ENCODE measurements at places on chromosomes 5 and 9. TPM values are rescaled to one million over a fixed set of nuclear protein-coding genes. Genes with fewer than 3 reads are reported as not detected.
A peak's percentile ranks its signal among the peaks of the same experiment; 100 is the strongest.

- DNase-seq = no peak
Observed at GRCh38 chr9:109471475-109472393, 26.4 kb downstream of the PTPN3 start.

- DNase-seq = no peak
Observed at GRCh38 chr9:84502066-84502465, 161.5 kb upstream of the SLC28A3 start.

EFCAB9 gene
- total RNA-seq = not detected

DNA sequence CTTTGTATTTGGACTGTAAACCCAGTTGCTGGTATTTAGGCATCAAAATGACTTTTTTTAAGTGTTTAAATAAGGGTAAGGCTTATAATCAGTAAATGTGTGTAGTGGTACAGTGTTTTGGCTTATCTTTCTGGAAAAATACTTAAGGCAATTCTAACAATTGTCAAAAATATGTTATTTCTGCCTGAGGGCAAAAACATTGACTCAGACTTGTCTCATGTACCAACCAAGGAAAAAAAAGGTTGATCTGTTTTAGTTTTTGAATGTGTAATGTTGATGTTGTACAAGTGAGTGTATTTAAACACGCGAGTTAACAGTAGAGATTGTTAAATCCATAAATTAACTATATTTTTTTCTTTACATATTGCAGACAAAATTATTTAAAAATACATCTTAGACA lies 277.8 kb upstream of the TYRP1 start:
- DNase-seq = no peak

DNA sequence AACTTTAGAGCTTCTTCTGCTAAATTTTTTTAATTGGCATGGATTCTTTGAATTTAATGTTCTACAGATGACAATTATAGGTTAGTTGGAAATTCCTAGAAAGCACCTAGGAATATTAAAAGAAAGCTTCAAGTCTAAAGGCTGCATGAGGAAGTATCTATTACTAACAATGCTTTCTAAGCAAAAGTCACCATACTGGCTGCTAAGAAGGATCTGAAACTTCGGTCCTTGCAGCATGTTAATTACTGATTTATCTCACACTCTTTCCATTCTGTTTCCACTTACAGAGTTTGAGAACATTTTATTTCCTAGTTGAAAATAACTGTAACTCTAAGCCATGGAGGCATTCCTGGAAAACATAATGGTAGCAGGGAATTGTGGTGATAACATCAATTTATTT lies 8.4 kb downstream of the SEMA6A start:
- no peak for DNase-seq

PCDHB5 gene
- not detected for total RNA-seq

PTAR1 gene
- 48.2 TPM for total RNA-seq

DNA sequence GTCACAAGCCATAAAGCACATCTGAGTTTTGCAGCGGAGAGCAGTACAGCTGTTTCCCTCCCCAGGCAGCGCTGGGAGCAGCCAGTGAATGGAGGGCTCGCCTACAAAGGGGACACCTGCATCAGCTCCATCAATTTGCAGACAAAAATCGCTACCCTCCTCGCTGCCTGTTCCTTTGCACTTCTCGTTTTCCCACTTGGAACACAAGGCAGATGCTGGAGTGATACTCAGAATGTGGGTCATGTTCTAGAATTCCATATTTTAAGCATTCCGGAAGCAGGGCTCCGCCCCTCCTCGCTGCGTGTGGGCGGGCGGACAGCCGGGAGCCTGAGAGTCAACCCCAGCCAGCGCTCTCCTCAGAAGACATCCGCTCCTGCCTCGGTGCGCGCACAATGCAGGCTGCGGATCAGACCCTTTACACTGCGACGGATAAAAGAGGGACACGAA lies 92.1 kb downstream of the LMNB1 start:
- no peak for DNase-seq

- DNase-seq = no peak
Observed at GRCh38 chr9:105391288-105391687, 56.5 kb upstream of the FSD1L start.

DNA sequence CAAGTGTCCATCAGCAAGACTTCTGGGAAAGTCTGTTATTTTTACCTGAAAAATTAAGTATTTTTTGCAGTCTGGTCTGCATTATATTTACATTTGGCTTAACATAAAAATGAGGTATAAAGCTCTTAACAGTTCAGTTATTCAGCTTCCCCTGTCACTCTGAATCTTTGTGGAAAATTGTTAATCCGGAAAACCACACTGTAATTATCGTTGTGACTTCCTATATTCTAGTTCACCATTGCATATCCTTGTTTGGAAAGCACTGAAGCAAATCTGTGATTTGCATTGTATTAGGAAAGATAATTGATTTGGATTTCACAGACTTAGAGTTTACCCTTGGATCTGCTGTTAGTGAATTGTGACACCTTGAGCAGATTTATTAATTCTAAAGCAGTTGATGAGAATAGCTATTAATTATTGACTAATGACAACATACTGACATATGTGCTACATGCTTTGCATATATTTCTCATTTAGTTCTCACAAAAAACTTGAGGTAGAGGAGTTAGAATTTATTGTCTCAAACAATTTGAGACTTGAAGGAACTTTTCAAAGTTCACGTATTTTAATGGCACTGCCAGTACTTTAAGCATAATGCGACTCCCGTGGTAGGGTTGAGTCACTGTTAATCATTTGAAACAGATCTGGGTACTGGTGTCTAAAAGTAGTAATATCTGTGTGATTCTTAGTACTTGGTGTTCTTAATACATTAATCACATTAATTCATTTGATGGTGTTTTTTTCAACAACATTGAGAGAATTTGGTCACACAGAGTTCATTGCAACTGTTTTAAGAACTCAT lies 71.8 kb upstream of the LRRC70 start:
- DNase-seq = peak; percentile 16

GRCh38 chr5:139482050-139482889 lies at the start of gene STING1:
STING1 (minus strand) TSS chr5:139482758; CDS start chr5:139481704, 1,054 bp downstream.
- no peak for DNase-seq

SH2D3C gene
- 45.7 TPM for total RNA-seq

PRDM9 gene
- not detected for total RNA-seq

DNA sequence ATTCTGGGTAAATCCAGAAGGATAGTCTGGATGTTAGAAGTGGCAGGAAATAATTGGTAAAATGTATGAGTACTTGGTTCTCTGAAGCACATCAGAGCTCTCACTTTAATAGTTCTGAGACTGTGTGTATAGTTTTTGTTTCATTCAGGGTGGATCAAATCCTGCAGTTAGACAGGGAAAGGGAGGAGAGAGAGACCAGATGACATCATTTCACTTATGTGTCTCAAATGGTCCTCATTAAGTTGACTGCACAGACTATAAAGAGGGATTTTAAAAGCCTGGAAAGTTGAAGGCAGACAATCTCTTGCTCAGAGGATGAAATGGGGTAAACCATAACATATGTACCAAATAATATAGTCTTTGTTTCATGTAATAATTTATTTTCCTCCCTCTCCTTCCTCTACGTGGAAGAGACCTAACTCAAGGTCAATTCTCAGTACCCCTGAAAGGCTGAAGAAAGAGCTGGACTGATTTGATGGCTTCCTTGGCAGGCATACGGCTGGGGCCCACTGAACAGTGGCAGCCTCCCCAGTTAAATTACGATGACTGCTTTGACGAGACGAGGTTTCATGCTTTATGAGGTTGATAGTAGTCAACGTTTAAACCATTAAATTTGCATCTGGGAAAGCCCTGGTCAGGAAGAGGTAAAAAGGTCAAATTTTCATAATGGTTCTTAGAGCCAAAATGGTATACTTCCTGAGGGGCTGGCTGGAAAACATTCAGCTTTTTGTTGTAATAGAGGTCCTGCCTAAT lies 395.1 kb upstream of the RPS23 start:
- DNase-seq = no peak

DNA sequence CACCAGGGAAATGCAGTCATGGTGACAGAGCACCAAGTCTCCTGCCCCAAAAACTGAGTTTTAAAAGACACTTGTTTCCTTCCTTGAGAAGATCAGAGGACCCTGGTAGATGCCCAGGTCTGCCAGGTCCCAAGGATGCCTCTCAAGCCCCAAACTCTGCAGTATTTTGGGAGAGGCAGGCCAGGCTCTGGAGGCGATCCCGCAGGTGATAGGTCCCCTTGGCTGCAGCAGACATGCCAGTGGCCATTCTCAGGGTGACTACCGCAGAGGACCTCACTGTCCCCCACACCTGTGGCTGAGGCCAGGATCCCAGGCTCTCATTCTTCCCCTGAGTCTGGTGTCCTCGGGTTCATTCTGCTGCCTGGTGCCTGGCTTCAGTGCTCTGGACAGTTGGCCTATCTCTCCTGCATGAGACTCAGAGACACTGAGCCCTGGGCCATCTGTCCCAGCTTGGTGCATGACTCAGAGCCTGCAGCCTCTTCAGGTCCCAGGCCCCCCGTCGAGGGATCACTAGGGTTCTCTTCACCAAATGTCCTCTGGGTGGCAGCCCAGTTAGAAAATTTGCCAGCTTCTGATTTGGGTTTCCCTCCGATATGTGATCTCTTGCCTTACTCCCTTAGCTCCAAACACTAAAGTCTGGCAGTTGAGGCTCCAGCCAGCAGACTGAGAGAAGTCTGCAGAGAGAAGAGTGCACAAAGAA lies 59.7 kb upstream of the GARNL3 start:
- peak; percentile 35 for DNase-seq

- no peak for DNase-seq
Observed at GRCh38 chr9:82036086-82036485, 47.5 kb downstream of the SPATA31D1 start.

GRCh38 chr5:153780876-153781705 lies 257.6 kb downstream of the FAM114A2 start:
- no peak for DNase-seq

DNA sequence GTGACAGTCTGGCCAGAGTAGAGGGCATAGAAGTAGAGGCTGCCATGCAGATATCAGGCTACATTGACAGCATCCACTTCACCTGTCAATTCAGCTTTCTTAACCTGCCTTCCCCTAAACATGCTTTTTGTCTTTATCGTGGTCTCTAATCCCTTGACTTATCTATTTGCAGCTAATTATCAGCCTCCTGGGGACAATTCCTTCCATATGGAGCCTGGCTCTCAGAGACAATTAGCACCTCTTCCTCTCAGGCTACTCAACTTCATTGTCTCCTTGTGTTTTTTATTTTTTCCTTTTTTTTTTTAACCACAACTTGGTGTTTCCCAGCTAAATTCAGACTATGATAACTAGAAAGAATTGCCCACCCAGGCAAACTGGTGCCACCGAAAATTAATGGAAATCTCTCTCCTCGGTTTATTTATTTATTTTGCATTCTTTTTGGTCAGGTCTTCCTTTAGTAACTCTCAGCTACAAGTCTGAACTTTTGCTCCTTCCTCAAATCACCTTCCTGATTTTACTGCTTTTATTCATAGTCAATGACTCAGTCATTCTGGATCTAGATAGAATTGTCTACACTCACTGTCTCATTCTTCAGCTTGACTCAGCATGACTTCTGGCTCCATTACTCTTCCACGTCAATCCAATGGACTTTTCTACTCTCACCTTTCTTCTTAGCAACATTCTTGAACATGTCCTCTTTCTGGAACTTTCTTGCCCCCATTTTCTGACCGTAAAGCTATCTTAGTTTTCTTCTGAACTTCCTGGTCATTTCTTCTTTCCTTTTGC lies 63.0 kb upstream of the BASP1 start:
- no peak for DNase-seq

GRCh38 chr9:133731876-133732638 lies 6.1 kb downstream of the SARDH start:
- peak; percentile 53 for DNase-seq

DNA sequence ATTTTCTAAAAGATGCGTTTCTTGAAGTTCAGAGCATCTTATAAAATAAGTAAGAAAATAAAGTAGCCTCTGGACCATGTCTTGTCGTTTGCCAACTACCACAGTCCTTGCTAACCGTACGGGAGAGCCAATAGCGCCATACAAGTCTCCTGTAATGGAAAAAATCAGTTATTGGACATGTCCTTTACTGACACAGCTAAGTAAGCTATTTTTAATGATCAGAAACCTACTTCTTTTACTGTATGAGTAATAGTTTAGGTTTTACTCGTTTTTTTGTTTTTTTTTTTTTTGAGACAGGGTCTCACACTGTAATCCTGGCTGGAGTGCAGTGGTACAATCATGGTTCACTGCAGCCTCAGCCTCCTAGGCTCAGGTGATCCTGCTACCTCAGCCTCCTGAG lies 37.7 kb upstream of the RAPGEF6 start:
- DNase-seq = no peak

DNA sequence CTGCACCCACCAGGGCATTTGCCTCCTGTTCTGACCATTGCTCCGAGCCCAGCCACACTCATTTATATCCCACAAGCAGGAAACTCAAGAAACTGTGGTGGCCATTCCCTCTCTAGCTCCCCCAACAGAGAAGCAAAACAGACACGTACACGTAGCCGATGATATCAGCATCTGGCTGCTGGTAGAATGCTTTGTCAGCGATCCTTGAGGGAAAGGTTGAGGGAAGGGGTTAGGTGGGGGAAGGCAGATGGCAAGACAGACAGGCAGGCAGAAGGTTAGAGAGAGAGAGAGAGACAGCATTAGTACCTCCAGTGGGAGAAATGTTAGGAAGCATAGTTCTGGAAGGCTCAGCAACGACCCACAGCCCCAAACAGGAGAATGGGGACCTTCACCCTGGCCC lies 7.8 kb downstream of the HIGD2A start:
- no peak for DNase-seq

GRCh38 chr5:39437467-39437866 lies 12.7 kb upstream of the DAB2 start:
- no peak for DNase-seq

- DNase-seq = no peak
Observed at GRCh38 chr5:146296245-146296644, 42.4 kb upstream of the POU4F3 start.

- no peak for DNase-seq
Observed at GRCh38 chr9:92525306-92525705, 10.5 kb downstream of the ECM2 start.
